ENCODE measurements at places on chromosomes 3 and 15.

DNA sequence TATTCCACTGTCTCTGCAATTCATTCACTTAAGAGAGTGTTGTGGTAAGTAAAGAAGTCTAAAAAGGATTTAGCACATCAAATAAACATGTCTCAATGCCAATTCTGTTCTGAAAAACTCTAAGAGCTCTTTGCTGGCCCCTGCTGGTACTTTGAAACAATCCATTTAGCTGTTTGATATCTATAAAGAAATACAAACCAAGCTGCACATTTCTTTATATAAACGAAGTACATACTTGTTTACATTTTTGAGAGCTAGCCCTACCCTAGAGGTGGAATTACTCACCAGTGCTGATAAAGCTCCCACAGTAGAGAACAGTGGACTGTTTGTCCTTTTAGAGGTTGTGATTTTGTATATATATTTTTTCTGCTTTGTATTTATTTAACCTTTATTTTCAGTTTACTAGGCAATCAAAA lies 75.5 kb downstream of the NEDD4 start:
- DNase-seq = no peak

- peak; percentile 13 for DNase-seq
Measured at GRCh38 chr3:632571-633170, 436.1 kb downstream of the CHL1 start.

GRCh38 chr3:119635719-119636118 lies 24.7 kb downstream of the POPDC2 start:
- no peak for DNase-seq

DNA sequence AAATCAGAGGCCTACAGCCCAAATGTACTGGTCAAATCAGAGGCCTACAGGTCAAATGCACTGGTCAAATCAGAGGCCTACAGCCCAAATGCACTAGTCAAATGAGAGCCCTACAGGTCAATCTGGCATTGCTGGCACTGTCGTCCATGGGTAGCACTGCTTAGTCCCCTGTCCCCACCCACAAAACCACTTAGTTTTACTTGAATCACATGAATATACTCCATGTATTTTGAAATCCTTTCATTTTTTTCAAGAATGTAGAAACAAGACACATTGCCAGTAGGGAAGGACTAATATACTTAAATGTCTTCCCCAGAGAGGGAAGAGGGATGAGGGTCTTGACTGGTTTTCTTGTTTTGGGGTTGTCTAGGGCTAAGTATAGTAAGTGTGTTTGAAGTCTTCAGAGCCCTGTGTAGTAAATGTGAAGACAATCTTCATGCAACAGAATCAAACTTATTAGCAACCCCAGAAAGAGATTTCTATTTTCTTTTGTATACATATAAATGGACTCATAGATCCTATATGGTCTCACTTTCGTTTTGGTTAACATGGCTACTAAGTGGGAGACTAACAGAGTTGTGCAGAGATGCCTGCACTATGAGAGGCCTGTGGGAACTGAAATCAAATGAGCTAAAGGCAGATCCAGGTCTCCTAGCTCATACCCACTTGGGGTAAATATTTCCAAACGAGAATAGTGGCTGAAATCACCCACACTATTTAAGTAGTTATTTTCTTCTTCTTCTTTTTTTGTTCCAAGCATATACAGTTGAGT lies 38.3 kb upstream of the DCUN1D1 start:
- no peak for DNase-seq

- DNase-seq = no peak
Measured at GRCh38 chr3:123768480-123769355, 115.4 kb downstream of the MYLK start.

DNA sequence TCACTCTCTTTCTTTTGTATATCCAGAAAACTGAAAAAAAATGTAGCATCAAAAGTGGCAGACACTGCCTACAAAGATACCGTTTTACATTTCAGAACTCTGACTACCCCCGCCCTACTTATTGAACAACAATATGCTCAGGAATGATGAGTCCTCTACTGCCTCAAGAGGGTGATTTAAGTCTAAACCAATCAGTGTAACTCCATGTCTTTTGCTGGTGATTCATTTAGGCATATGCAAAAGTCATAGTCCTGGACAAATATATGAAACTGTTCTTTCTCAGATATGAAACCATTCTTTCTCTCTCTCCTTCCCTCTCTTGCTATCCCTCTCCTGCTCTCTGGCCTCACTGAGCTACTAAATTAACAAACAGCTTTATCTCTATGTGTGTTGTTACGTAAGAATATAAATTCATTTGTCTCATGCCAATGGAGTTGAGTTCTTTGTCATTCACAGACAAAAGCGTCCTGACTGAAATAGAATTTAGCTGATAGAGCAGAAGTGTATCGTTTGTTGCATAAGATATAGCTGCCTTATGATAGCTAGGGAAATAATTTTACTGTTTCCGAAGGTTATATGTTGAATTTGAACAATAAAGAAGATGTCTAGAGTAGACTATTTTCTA lies 133.7 kb upstream of the OSTN start:
- DNase-seq = no peak

GRCh38 chr15:96209285-96209735 lies 121.2 kb upstream of the NR2F2 start:
- no peak for DNase-seq

DNA sequence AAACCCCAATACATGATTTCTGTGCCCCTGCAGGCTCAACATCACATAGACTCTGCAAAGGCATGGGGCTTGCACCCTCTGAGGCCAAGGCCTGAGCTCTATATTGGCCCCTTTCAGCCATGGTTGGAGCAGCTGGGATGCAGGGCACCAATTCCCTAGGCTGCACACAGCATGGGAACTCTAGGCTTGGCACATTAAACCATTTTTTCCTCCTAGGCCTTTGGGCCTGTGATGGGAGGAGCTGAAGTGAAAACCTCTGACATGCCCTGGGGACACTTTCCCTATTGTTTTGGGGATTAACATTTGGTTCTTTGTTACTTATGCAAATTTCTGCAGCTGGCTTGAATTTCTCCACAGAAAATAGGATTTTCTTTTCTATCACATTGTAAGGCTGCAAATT lies 1629.5 kb downstream of the OTOL1 start:
- no peak for DNase-seq

DNA sequence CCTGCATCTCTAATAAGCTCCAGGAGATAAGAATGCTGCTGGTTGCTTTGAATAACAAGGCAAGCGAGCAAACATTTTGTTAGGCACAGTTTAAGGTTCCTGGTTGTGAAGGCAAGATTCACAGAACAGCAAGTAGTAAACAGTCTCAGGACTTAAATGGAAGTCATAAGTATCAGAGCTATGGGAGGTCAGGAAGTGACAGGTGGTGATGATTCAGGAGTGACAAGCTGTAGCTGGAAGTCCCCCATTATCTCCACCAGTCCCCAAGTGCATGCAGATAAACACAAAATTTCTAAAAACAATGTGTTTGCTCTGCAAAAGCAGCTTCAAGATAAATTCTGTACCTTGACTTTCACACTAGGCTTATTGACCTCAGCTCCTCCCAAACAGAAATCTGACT lies 3.3 kb downstream of the FETUB start:
- no peak for DNase-seq

DNA sequence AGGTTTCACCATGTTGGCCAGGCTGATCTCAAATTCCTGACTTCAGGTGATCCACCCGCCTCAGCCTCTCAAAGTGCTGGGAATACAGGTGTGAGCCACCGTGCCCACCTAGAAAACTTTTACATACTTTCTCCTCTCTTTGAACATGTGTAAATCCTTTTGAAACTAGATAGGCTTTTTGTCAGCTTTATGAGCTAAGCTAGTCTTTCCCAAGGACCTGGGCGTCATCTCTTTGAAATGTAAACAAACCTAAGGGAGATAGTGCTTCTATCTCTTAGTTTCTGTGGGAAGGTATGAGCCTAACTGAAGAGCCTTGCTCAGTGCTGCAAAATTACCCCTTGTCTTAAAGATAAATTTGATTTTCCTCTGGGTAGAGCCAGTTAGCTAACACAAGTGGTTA lies 4.8 kb downstream of the CX3CR1 start:
- no peak for DNase-seq

- DNase-seq = no peak
Measured at GRCh38 chr3:62873451-62873760, 1.8 kb downstream of the CADPS start.

DNA sequence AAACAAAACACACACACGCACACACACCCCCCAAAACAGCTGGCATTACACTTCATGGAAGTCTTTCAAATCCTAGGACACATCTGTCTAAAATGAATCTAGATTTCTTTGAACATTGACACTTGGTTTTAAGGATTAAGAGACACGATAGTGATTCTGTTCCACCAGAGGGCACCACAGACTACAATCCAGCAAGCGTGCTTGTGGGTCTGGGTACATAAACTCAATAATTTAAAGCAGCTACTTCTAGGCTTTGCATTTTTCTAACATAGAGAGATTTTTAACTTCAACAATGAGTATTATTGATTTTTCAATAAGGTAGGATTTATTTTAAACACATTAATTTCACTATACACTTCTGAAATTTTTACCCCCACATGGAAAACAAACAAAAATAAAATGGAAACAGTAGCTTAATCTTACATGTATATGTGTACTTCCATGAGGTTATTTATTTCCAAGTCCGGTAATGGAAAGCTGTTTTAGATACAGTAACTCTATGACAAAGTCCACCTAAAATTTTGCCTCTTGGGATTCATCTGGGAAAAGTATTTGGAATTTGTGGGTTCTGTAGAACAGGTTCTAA lies 564.0 kb upstream of the TGFBR2 start:
- DNase-seq = peak; percentile 15

- DNase-seq = no peak
Measured at GRCh38 chr3:135081451-135081850, 286.4 kb downstream of the EPHB1 start.

GRCh38 chr3:173744895-173745294 lies 347.4 kb downstream of the NLGN1 start:
- DNase-seq = no peak

DNA sequence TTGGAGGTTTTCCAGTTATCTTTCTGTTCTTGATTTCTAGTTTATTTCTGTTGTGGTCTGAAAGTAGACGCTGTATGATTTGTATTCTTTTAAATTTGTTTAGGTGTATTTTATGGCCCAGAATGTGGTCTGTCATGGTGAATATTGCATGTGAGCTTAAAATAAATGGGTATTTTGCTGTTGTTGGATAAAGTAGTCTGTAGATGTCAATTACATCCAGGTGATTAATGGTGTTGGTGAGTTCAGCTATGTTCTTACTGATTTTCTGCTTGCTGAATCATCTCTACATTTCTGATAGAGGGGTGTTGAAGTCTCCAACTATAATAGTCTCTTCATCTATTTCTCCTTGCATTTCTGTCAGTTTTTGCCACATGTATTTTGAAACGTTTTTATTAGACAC lies 383.3 kb upstream of the SGO1 start:
- no peak for DNase-seq

- no peak for DNase-seq
Measured at GRCh38 chr3:128557531-128558280, 64.7 kb upstream of the GATA2 start.

- DNase-seq = no peak
Measured at GRCh38 chr15:40111888-40112287, 3.2 kb upstream of the BMF start.

DNA sequence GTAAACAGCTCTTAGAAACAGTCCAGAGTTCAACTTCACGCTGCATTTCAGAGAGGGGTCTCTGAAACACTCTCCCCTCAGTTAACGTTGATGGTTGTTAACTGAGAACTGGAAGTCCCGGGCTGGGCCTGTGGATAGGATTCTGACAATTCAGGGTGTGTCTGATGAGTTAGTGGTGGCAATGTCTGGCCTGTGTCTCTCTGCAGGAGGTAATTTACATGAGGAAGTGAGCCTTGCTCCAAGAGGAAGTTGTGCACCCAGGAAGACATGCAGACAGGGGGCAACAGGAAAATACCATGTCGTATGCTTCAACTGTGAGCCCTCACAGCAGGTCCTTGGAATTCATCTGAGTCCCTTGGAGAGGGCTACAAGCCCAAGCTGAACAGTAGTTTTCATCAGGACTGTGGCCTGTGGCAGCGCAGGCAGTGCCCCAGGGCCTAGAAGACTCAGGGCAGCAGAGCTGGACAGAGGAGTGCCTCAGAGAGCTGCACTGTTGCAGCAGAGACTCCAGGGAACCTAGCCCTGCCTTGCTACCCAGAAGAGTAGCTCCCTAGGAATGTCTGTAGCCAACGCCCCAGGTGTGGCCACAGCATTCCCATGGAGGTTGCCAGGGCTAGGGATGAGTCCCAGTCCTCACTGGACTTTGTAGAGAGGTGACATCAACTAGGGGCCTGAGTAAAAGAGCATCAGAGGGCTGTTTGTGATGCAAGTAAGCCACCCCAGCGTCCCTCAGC lies 104.6 kb upstream of the SELENOK start:
- DNase-seq = no peak

- DNase-seq = no peak
Measured at GRCh38 chr3:194547042-194547441, 60.2 kb upstream of the ATP13A3 start.

GRCh38 chr3:135159681-135160247 lies 364.7 kb downstream of the EPHB1 start:
- DNase-seq = no peak

DNA sequence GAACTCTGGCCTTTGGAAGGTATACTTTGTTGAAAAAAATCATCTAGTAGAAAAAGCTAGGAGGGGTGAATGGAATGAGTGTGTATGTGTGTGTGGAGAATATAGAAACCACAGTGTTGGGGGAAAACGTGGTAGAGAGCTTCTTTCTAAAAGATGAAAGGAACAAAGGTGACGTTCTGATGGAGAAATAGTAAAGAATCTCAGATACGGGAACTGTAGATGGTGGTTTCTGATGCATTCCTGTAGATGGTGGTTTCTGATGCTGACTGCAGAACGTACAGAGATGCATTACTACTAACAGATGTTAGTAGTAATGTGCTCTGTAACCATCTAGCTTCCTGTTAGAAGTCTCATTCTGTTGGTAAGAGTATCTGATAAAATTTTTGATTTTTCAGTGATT lies 60.2 kb downstream of the VPS8 start:
- DNase-seq = no peak

DNA sequence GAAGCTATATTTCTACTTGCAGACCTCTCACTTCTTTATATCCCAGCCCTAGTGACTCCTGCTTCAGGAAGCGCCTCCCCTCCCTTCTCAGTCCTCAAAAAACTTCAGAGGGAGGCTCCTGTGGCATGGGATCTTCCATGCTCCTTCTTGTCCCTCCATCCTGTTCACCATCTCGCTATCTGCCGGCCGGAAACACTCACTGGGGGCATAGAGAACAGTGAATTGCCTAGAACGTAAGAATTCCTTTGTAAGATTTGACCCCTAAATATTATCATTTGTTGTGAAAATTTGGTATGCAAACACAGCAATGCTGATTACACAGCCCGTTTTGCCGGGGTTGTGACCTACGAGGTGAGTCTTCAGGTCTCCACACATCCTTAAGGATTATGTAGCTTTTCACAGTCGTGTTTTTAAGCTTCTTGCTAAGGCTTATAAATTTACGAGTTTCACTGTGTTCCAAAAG lies 218.7 kb upstream of the ATP10A start:
- DNase-seq = no peak
